ENCODE measurements at places on chromosomes 16 and 17.

- no peak for DNase-seq
Observed at GRCh38 chr17:2064980-2065785, 10.3 kb downstream of the HIC1 start.

DNA sequence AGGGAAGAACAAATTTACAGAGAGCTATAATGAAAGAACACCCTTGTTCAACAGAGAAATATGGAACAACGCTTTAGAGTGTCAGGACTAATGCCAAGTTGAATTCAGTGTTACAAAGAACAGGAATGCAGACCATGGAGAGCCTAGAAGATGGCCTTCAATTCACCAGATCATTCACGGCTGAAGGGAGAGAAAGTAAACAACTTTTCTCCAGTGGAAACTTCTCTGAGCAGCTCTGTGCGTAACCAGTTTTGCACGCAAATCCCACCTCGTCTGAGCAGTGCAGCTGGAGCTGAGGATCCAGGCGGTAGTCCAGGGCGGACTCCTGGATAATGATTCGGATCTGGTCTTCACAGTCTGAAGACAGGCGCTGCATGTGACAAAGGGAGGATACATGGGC lies 40.5 kb upstream of the CLEC18B start:
- DNase-seq, result no peak

DNA sequence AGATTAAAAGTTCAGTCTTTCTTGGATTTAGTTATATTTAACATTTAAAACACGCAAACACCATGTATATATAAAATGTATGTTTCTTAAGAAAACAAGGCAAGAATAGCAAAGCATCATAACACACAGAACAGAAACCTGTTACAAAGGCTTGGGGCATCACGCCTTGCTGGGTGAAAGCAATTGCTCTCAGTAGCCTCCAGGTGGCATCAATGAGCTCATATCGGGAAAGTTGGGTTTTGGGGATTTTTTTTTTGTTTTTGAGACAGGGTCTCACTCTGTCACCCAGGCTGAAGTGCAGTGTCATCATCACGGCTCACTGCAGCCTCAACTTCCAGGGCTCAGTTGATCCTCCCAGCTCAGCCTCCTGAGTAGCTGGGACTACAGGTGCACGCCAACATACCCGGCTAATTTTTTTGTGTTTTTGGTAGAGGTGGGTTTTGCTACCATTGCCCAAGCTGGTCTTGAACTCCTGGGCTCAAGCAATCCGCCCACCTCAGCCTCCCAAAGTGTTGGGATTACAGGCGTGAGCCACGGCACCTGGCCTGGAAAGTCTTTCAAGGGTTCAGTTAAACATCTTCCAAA lies 56.9 kb downstream of the CYB5D2 start:
- DNase-seq, result peak; percentile 0

DNA sequence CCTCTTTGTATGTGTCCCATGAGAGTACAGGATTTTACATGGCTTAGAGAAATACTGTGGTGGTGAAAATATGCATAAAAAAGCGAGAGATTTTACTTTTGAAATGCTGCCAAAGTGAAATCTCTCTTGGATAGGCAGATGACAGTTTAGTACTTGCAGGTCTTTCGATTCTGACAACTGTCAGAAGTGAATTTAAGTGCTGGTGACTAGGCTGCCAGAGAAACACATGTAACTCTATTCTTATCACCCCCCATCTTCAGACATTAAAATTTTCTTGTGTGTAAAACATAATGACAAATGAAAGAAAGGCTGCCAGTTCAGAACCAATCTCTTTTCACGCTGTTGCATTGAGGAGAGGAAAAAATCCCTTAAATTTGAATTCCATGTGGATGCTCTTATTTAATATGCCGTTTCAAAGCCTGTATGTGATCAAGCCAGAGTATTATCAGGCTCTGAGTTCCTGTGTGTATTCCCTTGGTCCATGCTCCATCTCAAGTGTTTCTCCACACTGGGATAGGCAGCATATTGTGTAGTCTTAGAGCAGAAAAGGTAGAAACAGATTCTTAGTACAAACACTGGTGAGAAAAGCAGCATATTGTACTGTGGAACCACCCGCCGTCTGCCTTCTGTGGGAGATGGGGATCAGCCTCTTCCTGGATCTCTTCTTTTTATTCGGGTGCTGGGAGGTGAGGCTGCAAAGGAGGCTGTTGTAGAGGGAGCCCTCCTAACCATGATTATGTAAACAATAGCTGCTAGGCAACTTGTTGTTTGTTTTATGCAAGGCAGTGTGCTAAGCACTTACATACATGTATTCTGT lies 291.3 kb downstream of the WWOX start:
- no peak for DNase-seq

- DNase-seq, result no peak
Observed at GRCh38 chr17:44864831-44865230, 17.1 kb downstream of the HIGD1B start.

GRCh38 chr17:34579017-34579946 lies at the start of gene TMEM132E:
TSS of gene TMEM132E (plus strand) at chr17:34579582. CDS start at chr17:34581077, 1,495 bp downstream.
- DNase-seq, result no peak

DNA sequence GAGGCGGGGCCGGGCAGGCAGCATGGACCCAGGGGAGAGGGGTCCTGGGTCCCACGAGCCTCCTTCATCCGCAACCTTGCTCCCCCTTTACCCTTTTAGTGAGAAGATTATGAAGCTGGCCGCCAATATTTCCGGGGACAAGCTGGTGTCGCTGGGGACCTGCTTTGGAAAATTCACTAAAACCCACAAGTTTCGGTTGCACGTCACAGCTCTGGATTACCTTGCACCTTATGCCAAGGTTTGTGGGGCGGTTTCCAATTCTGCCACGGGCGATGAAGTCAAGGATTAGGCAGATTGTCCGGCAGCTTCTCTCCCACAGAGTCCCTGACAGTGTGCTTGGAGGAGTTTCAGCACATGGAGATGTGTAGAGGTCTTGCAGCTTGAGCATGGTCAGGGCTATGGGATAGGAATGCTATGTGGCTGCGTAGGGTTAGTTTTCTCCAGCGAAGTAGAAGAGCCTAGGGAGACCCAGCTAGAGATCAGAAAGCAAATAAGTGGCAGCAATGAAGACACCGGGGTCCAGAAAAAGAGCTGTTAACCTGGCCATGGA lies 598 bp downstream of the NIP7 start:
- no peak for DNase-seq

GRCh38 chr17:57670769-57671569 lies 74.1 kb downstream of the CCDC182 start:
- no peak for DNase-seq

DNA sequence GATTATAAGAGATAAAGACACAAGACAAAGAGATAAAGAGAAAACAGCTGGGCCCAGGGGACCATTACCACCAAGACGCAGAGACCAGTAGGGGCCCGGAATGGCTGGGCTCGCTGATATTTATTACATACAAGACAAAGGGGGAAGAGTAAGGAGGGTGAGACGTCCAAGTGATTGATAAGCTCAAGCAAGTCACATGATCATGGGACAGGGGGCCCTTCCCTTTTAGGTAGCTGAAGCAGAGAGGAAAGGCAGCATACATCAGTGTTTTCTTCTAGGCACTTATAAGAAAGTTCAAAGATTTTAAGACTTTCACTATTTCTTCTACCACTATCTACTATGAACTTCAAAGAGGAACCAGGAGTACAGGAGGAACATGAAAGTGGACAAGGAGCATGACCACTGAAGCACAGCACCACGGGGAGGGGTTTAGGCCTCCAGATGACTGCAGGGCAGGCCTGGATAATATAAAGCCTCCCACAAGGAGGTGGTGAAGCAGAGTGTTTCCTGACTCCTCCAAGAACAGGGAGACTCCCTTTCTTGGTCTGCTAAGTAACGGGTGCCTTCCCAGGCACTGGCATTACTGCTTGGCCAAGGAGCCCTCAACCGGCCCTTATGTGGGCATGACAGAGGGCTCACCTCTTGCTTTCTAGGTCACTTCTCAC lies 63.9 kb upstream of the ARL4D start:
- DNase-seq, result no peak

GRCh38 chr17:81392909-81393654 lies 2.2 kb upstream of the BAHCC1 start:
- no peak for DNase-seq

DNA sequence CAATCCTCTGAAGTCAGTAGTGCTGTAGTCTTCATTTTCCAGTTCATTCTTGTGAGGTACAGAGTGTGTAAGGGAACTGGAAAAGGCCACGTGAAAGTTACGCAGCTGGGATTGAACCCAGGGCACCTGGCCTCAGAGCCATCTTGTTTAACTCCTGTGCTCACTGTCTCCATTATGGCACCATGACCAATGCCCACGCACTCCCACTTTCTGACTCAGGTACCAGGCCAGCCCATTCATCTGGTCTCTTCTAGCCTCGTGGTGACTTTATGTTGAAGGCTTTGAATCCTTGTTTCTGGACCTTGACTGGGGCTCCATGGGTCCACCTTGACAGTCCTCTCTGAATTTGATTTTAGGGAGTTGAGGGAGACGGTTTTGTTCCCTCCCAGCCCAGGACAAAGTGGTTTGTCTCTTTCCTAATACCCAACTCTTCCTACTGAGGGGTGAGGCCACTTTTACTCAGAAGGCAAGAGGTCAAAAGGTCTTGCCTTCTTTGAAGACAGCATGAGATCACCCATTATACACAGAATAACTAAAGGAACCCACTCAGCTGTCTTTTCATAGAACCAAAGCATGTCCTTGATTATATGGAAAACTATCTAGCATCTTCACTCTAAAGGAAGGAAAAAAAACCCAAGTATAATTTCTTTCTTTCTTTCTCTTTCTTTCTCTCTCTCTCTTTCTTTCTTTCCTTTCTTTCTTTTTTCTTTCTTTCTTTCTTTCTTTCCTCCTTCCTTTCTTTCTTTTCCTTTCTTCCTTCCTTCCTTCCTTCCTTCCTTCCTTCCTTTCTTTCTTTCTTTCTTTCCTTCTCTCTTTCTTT lies 50.0 kb downstream of the OTOA start:
- DNase-seq, result no peak

DNA sequence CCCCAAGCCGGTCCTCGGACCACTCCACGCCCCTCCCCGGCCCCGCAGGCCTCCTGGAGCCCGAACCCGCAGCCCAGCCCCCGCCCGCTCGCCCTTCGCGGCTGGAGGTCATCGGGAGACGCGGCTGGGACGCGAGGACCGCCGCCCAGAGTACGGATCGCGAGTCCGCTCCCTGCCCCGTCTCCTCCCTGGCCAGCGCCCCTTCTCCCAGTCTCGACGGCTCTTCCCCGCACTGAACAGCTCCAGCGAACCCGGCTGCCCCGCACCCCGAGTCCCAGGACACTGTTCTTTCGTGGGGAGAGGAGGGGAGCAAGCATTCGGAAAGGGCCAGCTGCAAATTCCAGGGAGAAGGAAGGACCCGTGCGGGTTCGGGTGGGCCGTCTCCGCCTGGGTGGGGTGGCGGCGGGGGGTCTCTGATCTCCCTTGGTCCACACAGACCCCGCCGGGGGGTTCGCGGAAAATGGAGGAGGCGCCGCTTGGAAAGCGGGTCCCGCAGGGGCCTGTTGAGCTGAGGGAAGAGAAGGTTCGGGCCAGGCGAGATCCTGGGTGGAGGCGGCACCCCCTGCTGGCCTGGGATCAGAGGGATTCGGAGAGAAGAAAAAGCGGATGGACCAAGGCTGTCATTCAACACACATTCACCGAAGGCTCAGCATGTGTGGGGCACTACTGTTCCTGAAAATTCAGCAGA lies 632 bp upstream of the RTN4RL1 start:
- DNase-seq, result no peak

DNA sequence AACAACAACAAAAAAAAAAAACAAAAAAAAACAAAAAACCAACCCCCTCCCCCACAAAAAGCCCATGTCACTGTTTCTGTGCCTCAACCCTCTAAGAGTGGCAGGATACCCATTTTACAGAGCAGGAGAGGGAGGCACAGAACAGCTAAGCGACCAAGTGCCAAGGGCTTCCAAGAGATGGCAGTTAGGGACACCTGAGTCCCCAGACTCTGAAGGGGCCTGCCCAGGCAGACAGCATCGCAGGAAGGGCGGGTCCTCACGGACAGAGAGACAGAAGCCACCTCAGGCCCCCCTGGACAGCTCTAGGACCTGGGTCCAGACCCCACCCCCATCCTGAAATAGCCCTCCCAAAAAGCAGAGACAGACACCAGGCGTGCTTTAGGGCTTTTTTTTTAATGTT lies 21.6 kb upstream of the CPSF4L start:
- DNase-seq, result no peak

GRCh38 chr17:50837980-50838954 lies 2.9 kb downstream of the WFIKKN2 start:
- no peak for DNase-seq

DNA sequence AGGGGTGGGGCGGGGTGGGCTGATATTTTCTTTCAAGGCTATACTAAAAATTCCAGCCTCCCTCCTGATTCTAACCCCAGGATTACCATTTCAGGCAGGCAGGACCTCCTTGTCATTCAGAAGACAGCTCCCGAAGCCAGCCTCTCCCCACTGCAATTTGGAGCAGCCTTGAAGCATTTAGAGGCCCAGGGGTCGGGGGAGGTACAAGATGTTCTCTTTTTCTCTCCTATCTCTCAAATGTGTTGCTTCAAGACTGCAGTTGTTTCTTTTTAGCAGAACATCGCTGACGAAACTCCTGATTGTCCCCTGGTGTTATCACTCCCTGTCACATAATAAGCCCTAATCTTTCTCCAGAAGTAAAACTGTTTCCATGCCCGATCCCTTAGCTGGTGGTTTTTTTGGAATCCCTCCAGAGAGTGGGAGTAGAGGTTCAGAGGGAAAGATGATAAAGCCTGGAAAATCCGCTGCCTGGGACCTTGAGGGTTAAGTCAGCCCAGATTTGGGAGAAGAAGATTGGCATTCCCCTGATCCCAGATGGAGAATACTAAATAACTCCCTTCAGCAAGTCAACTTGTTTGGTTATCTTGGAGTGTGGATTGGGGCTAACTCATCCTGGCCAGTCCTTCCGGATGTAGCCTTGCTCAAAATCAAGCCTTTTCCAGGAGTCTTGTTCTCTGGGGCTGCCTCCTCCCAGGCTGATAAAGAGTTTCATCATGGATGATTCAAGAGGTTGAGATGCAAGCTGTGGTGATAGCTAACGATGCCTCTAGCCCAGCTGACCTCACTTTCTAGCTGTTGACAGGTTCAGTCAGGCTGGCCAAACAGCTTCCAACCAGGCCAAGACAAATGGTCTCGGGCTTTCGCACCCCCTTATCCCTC lies 71.3 kb downstream of the SOX9 start:
- DNase-seq, result no peak

DNA sequence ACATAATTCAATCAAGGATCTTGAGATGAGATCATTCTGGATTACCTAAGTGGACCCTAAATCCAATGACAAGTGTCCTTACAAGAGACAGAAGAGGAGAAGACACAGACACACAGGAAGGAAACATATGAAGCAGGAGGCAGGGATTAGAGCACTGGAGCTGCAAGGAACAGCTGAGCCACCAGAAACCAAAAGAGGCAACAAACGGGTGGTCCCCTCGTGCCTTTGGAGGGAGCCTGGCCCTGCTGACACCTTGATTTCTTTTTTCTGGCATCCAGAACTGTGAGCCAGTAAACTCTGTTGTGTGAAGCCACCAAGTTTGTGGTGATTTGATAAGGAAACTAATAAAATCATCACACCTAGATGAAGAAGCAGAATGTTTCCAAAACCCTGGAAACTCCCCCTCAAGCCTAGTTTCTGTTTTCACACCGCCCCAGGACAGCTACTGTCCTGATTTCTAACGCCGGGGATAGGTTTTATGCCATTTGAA lies 115.2 kb downstream of the PITPNC1 start:
- no peak for DNase-seq

Data from CMK (cell line).